Body of pancreas (tissue), 4 donors: ENCODE measurements at places on chromosomes 12 and 14.

DNA sequence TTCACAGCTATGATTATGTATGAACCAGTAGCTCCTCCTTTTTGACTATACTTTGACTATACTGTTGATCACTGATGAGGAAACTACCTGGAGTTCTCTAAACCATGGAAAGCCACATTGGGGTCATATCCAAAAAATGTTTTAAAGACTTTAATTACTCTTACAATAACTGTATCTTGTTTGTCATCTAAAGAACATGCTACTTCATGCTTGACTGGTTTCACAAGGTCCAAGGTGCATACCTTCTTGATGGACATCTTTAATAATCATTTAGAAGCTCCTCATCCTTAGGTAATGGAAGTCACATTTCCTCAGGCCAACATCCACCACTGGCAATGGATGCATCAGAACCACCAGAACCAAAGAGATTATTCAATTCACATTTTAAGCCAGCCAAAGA, 29.9 kb downstream of the WASHC3 start:
- no peak for DNase-seq

DNA sequence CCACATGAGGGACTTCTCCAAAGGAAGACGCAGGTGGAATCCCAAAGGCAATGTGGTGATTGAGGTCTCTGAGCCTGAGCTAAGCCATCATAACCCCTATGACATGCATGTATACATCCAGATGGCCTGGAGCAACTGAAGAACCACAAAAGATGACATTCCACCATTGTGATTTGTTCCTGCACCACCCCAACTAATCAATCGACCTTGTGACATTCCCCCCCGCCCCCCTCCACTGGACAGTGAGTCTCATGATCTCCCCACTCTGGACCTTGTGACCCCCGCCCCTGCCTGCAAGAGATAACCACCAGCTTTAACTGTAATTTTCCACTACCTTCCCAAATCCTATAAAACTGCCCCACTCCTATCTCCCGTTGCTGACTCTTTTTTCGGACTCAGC, 87.9 kb downstream of the VCPKMT start:
- DNase-seq, result no peak

DNA sequence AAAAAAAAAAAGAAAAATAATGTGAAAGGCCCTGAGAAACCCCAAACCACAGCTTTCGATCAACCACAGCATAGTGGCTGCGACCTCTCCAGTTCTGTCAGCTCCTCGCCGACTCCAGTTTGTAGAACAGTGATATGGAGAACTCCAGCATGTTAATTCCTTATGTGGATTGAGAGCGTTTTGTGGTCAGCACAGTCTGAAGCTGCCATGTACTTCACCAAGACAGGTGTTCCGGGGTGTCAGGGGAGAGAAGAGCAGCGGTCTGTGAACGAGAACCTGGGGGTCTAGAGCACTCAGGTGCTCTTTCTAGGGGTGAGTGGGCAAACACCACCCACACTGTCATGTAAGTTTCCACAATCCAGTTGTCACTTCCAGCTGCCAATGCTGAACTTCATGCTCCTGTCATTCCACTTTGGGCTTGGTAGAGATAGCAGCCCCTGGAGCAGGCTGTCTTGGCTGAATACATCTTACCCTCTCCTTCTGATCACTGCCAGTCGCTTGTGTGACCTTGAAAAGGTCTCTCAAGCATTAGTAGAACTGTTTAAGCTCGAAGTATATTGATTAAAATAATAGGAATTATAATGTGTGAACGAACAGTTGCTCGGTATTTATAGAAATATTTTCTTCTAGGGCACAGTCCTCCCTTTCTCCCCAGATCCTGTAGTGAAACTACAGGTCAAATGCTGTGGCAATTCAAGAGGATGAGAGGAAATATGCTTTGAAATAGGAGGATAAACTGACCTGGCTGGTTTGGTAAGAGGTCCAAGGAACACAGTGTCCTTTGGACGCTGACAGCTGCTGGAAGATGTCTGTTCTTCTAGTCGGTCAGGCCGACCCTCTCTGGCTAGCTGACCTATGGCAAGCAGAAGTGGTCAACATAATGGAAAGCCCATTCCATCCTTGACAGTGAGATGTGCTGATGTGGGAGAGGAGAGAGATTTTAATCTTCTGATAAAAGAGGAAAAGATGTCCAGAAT, 15.7 kb upstream of the MAX start:
- DNase-seq, result no peak

DNA sequence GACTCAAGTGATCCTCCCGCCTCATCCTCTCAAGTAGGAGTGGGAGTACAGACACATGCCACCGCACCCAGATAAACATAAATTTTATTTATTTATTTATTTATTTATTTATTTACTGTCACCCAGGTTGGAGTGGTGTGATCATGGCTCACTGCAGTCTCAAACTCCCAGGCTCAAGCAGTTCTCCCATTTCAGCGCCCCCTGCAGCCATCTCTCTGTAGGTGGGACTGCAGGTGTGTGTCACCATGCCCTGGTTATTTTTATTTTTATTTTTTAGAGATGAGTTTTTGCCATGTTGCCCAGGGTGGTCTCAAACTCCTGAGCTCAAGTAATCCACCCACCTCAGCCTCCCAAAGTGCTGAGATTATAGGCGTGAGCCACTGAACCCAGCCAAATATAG, 33.2 kb upstream of the KIF21A start:
- DNase-seq, result no peak

GRCh38 chr14:57659052-57659451, 165.4 kb upstream of the CCDC198 start:
- DNase-seq, result no peak

DNA sequence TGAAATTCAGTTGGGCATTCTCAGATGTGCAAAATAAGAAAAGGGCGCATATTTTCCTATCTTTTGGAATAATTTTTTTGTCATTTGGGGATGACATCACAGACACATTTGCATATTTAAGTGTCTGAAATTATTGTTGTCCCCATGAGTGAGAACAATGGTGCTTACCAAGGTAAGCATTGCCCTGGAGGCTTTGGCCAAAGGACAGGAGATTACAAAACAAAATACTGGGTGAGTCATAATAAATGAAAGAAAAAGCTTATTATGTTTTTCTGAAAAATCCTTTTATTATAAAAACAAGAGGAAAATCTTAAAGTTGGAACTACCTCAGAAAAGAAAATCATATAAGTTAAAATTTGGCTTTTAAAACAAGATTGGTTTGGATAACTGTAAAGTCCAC, 254.9 kb downstream of the BTG1 start:
- DNase-seq, result no peak

DNA sequence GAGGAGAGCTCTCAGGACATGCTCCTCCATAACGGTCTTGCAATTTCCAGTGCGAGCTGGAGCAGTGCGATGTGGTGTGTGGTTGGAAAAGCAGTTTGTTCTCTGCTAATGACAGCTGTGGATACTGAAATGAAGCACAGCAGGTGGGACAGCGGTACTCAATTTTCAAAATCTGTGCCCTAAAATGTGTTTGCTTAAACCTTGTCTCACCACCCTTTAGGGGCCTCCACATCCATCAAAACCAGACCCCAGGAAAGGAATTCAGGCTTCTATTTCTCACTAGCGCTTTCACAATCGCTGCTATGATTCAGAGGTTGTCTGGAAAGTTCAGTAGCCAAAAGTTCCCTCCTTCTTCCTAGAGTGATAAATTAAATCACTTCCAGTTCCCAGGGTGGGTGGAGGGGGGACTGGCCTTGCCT, 440.8 kb downstream of the EGLN3 start:
- DNase-seq, result no peak

DNA sequence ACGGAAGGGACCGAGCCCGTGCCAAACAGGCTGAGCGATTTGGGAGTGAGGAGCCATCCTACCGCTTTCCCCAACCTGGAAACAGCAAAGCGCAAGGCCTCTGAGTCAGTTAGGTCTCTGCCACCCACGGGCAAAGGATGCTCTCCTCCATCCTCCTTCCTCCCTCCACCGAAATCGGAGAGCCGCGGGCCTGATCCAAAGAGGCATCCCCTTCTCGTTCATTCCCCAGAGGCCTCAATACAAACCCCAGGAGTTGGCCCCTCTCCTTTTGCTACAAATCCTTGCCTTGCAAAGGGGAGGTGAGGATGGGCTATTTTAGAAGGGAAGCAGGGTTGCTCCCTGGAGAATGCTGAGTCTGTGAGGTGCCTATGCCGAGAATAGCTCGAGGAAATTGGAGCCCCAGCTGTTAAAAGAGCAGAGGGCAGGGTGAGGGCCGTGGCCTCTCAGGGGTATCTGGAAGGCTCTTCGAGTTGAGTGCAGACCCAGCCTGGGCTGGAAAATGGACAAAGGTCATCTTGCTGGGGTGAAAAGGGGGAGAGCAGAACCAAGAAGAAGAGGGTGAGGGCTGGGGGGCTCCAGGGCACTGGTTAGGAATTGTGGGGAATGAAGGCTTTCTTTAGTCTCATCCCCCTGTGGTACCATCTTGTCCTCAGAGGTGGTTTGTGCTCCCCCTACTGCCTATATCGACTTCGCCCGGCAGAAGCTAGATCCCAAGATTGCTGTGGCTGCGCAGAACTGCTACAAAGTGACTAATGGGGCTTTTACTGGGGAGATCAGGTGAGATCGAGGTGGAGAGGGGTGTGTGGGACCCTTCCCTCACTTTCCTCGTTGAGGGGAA, 1.1 kb downstream of the TPI1 start:
- DNase-seq, result no peak

DNA sequence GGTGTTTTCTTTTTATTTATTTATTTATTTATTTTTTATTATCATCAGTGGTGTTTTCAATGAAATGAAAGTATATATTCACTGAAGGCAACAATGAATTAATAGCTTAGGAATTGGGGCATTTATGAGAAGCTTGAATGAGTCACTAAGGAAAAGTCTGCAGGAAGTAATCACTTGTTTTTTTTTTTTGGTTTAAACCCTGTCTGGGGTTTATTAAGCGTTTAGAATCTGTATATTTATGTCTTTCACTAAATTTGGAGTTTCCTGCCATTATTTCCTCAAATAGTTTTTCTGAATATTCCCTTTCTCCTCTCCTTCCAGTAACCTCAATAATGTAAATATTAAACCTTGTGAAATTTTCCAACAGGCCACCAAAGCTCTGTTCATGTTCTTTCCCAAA, 85.5 kb downstream of the TESC start:
- no peak for DNase-seq

DNA sequence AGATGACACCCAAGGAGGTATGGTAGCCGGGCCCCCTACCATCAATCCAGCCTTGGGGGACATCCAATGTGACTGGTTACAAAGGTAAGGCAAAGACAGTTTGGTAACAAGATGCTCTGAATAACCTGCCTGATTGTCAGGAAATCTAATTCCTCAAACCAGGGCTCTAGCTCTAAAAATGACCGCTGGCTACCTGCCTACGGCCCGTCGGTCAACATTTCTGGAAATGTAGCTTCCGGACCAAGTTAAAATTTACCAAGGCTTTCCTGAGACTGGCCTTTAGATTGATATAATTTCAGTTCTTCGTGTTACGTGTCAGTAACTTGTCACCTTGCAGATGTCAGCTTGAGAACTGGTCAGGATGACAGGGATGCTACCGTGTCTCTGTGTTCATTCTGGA, 34.2 kb upstream of the FOXN3 start:
- no peak for DNase-seq

GRCh38 chr14:90722590-90722989, 93.6 kb downstream of the TTC7B start:
- no peak for DNase-seq

DNA sequence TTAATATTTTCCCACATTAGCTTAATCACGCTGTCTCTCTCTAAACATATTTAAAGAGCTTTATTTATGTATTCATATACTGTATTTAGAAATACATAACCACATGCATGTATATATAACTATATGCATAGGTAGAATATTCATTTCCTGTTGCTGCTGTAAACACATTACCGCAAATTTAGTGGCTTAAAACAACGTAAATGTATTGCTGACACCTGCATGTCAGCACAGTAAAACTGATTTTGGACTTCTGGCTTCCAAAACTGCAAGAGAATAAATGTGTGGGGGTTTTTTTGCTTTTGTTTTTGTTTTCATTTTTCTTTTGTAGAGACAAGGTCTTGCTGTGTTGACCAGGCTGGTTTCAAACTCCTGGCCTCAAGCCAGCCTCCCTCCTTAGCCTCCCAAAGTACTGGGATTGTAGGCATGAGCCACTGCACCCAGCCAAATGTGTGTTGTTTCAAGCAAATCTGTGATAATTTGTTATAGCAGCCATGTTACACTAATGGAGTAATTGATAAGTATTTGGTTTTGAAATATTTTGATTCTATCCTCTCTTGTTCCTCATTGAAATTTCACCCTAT, 61.9 kb upstream of the CMKLR1 start:
- no peak for DNase-seq

DNA sequence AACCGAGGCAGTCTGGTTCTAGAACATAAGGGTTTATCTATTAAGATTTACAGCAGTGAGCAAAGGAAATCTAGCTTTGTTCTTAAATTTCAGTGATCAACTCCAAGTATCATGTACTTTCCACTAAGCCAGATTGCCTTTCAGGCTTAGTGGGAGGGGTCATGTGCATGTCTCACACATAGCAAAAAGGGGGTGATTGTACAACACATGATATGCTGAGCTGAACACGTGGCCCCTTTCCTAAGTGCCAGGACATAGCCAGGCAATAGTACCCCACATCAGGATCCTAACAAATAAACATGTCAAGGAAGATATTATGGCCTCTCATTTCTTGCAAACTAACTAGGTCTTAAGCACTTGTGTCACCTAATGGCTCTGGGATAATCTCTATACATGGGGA, 347.2 kb downstream of the C12orf75 start:
- DNase-seq, result no peak

DNA sequence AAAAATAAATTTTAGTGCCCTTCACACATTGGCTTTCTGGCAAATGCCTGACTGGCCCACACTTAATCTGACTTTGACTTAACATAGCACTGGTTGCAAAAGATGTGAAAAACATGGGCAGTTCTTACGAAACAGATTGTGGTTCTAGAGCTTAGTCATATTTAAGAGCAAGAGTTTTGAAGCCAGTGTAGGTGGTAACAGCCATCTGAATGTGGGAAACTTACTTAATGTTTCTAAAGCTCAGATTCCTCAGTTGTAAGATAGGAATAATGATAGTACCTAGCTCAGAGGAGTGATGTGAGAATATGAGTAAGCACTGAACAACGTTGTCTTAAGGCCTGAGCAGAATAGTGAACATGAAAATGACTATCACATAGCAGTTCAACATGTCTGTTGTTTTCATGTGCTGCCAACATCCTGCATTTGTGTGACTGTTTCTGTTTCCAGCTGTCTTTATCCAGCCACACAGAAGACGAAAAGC, 262.7 kb downstream of the SYT1 start:
- DNase-seq, result no peak

DNA sequence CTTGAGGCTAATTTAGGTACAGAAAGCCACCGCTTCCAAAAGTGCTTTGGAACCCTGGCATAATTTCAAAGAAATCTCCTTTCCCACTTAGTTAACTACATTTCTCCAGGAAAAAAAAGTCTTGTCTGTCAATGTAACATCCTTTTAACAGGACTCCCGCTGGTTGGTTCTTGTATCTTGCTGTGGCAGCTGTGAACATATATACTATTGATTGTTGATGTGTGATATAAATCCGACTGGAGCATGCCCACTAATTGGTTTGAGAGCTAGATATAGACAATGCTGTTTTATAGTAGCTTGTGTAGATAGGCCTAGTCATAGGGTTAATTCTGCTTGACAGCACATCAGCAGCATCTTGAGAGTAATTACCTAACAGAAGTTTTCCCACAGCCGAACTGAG, 89.6 kb downstream of the MSRB3 start:
- DNase-seq, result no peak
